ENCODE measurements at places on chromosomes 2 and 18. TPM values are rescaled to one million over a fixed set of nuclear protein-coding genes. Genes with fewer than 3 reads are reported as not detected.

SPOPL gene
- 27.1 TPM for total RNA-seq

APLF gene
- total RNA-seq: 8.7 TPM

VWA3B gene
- total RNA-seq: 0.07 TPM

GPAT2 gene
- under 0.01 TPM for total RNA-seq

PLCD4 gene
- total RNA-seq: 1.0 TPM

PCARE gene
- not detected for total RNA-seq

TRAPPC8 gene
- total RNA-seq: 60.9 TPM

SLC9A2 gene
- total RNA-seq: 0.14 TPM

ALPP gene
- not detected for total RNA-seq

SLC38A11 gene
- 0.07 TPM for total RNA-seq

HAUS1 gene
- 14.2 TPM for total RNA-seq

SERPINB5 gene
- 470 TPM for total RNA-seq

SLC66A2 gene
- 42.0 TPM for total RNA-seq

STAT1 gene
- total RNA-seq: 59.5 TPM

ASAP2 gene
- total RNA-seq: 25.6 TPM

PSTPIP2 gene
- total RNA-seq: 9.6 TPM

APCDD1 gene
- not detected for total RNA-seq

VIL1 gene
- not detected for total RNA-seq

TXNL4A gene
- total RNA-seq: 34.9 TPM

VWC2L gene
- total RNA-seq: 0.07 TPM

CD207 gene
- not detected for total RNA-seq

GNAL gene
- total RNA-seq: 17.1 TPM

MEP1B gene
- under 0.01 TPM for total RNA-seq

RAB6C gene
- total RNA-seq: under 0.01 TPM

C2orf92 gene
- 3.1 TPM for total RNA-seq

EPAS1 gene
- 223 TPM for total RNA-seq

IL37 gene
- not detected for total RNA-seq

DDX1 gene
- total RNA-seq: 65.3 TPM

COLEC12 gene
- not detected for total RNA-seq

SERPINB4 gene
- 63.5 TPM for total RNA-seq

NT5DC4 gene
- total RNA-seq: 0.07 TPM

PDE6D gene
- 14.0 TPM for total RNA-seq

UPP2 gene
- total RNA-seq: not detected

GYPC gene
- 2.8 TPM for total RNA-seq

Data from nasal cavity respiratory epithelium epithelial cell of viscerocranial mucosa (primary cell).